CD14-positive monocyte (primary cell): ENCODE measurements at places on chromosomes 4 and X.

DNA sequence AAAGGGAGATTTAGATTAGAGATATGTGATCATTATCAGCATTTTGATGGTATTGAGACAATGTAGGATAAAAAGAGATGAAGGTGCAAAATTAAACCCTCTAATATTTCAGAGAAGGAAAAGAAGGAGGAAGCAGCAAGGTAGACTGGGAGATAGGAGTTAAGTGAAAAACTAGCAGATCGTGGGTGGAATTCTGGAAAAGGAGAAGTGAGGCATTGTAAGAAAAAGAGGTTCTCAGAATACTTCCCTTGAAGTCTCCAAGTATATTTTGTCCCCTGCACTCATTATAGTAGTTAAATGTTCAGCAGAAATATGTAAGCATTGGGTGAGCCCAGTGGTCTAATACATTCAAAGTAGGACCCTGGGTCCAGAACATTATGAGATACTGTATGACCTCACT is 30.3 kb downstream of the COPS4 start:
- no peak for DNase-seq

DNA sequence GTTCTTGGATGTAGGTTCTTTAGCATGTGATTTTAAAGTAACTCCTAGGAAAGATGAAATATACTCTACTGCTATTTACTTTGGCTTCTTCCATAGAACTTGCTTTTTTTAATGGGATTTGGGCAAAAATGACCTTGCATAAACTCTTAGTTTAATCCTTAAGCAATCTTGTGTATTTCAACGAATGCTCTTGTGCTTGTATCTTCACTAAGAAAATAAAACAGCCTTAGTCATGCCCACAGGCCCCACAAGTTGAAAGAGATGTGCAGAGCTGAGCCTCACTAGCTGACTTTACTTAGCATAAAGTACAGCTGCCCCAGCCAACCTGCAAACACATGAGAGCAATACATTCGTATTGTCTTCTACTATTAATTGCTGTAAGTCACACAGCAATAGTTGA is 1609.2 kb downstream of the STIM2 start:
- DNase-seq: no peak

DNA sequence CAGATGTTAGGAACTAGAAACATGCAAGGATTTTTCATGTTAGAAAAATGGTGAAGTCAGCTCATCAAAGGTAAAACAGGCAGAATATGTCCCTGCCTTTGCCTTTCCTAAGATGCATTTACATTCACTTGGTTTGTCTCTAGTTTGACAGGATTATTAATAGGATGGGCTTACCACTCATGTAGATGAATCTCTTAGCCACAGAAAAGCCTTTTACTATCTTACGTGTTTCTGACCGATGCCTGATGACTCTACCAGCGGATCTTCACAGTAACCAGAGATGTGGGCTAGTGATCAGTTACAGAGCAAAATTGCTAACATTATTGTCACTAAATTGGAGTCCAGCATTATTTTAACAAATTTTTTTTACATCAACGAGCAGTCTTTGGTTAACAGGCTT is 187.6 kb downstream of the MAML3 start:
- no peak for DNase-seq

GRCh38 chr4:83828601-83829000 is 292.7 kb downstream of the GPAT3 start:
- no peak for DNase-seq
